ENCODE measurements at places on chromosomes 12 and 14. TPM values are rescaled to one million over a fixed set of nuclear protein-coding genes. Genes with fewer than 3 reads are reported as not detected.
A peak's percentile ranks its signal among the peaks of the same experiment; 100 is the strongest.

DNA sequence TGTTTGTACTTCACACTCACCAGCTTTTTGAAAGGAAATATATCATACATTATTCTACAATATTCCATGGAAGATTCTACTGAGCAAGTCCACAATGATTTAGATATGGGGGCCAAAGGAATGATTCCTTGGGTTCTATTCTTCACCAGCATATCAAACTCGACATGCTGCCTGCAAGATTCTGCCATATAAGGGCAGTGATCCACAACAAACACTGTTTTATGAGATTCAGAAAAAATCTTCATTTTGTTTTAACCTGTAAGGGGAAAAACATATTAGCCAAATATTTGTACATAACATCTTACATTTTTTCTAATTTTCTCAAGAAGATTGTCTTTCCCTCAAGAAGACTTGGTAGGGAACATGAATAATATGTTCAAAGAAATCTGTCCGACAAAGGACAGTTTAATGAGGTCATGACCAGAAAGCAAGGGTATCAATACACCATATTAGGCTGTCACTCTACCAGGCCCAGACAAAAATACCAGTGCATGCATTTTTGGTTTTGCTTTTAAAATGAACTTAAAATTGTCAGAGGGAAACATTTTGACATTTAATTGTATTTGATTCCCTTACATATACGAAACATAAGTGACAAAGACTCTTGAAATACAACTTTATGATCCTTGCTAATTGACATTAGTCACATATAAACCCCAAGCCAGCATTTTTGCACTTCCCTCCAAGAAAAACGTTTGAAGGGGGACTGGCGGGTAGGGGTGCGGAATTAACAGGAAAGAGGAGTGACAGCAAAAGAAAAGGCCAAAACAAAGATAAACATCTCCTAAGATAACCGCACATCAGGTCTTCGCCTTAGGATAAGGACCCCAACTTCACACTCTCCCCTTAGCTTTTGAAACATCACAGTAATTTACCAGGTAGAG lies 980 bp downstream of the INTS13 start:
- DNase-seq = no peak

DNA sequence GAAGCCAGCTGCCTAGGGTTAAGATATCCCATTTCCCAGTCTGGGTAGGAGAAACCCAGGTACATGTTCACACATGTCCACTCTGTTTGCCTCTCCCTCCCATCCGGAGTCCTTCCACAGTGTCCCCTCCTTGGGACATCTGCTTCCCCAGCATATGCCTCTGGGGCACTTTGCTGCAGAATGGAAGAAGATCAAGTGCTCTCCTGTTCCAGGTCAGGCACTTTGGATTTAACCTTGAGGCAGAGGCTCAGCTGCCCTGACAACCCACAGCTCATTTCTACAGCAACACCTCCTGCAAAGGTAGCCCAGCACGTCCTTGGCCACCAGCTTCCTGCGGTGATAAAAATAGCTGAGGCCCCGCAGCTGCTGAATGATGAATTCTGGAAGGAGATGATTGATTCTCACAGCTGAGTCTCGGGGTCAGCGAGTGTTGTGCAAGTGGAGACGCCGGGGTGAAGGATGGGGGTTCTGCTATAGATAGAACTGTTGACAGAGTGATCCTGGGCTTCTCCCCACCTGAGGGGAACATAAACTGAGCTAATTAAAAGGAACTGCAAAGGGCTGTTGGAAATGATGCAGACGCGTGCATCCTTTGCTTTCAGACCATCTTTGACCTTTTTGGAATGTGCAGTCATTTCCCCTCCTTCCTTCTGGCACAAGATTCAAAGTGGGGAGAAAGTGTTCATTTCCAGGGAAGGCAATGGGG lies 145.0 kb downstream of the SLC38A6 start:
- no peak for DNase-seq

Gene TGM1
- total RNA-seq = 7.5 TPM

- no peak for DNase-seq
These were observed 108.3 kb upstream of the FUT8 start for GRCh38 chr14:65304239-65304638.

- DNase-seq = no peak
These were observed 21.1 kb downstream of the RASSF8 start for GRCh38 chr12:25979563-25979962.

Gene E2F7
- 9.8 TPM for total RNA-seq

- no peak for DNase-seq
These were observed 45.2 kb upstream of the MYL2 start for GRCh38 chr12:110965574-110965973.

Gene TAS2R9
- not detected for total RNA-seq

DNA sequence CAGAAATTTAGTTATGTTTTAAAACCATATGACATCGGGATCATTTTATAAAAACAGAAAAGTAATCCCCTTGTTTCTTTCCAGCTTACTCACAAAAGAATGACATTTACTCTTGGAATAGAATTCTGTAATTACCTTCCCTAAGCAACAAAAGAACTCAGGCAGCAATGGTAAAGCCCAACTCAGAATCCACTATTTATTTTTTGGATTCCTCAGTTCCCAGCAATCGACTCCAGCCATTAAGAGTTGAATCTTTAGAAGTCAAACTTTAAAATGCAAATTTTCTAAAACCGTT lies 65.9 kb downstream of the FOXN3 start:
- no peak for DNase-seq

Gene OR6C2
- not detected for total RNA-seq

DNA sequence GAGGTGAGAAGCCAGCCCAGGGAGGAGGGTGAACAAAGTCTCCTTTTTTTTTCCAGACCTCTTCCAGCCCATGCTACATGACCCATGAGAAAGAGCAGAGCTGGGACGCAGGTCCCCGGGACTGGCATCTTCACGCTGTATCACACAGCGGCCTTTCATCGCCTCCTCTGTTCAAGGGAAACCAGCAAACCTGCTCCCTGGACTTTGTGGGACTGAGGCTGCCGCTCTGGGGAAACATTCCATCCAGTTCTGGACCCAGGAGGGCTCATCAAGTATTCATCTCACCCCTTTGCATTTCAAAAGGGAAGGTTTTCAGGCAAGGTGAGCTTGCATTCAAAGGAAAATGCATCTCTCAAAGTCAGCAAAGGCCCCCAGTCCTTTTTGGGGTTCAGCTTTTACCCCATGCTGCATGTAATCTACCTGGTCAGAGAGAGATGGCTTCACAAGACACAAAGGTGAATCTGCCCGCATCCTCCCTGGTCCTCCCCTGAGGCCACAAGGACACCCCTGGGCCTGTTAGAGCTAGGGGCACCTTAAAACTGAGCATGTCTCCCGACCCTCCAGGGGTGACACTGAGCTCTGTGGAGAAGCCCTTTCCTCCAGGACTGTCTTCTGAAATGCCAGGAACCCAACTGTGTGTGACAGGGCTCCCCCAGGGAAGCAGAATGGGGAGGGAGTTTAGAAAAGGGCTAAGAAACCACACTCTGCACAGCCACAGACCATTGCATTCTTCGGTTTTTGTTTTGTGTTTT lies 21.2 kb upstream of the MEG3 start:
- DNase-seq = no peak

Gene CLEC14A
- 0.31 TPM for total RNA-seq

Gene OTUB2
- 0.55 TPM for total RNA-seq

- DNase-seq = peak; percentile 31
These were observed 35.4 kb upstream of the NTF3 start for GRCh38 chr12:5396541-5396940.

- DNase-seq = peak; percentile 9
These were observed 41.1 kb downstream of the RPS29 start for GRCh38 chr14:49545071-49545470.

- no peak for DNase-seq
These were observed 23.8 kb upstream of the PCNX4 start for GRCh38 chr14:60067882-60068281.

Gene SRGAP1
- 18.0 TPM for total RNA-seq

- no peak for DNase-seq
These were observed 255.2 kb downstream of the NRXN3 start for GRCh38 chr14:78425330-78425729.

Gene CBLN3
- total RNA-seq = 8.3 TPM

- DNase-seq = no peak
These were observed 115.7 kb downstream of the DIO2 start for GRCh38 chr14:80095623-80096022.

GRCh38 chr14:22587247-22587646 lies 1.8 kb downstream of the DAD1 start:
- DNase-seq = no peak

Gene PPP4R4
- not detected for total RNA-seq

Gene KCNA5
- not detected for total RNA-seq

Gene ZDHHC22
- total RNA-seq = not detected

Gene GCN1
- total RNA-seq = 119 TPM

- DNase-seq = no peak
These were observed 709 bp downstream of the HAL start for GRCh38 chr12:95995238-95996031.

Gene KRT72
- total RNA-seq = not detected

Gene GPR84
- not detected for total RNA-seq

Gene KRT3
- 0.24 TPM for total RNA-seq

DNA sequence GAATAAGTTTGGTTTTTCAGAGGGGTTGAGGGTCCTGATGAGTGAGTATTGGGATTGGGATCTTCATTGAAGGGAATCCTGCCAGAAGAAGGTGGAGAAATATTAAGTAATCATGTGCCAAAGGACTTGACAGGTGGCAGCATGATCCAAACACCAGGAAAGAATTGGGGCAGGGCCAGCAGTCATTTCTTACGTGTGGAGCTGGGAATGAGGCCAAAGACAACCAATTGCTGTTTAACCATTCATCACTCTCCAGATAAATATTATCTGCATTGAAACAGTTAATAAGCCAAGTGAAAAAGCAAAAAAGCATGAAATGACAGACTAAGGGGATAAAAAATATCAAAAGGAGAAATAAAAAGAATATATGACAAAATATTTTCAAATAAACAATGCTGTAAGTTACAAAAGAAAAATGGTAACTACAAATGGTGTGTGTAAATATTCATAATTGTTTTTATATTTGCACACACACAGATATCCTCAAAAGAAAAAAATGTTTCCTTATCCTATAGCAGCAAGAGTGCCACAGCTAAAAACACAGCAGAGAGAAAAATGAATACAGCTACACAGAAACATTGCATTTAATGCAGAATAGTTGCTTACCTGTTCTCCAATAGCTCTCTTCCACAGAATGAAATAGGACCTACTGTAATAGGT lies 26.2 kb downstream of the C2CD5 start:
- DNase-seq = no peak

Gene OAS3
- total RNA-seq = 16.2 TPM

Gene GPRC5D
- total RNA-seq = not detected

DNA sequence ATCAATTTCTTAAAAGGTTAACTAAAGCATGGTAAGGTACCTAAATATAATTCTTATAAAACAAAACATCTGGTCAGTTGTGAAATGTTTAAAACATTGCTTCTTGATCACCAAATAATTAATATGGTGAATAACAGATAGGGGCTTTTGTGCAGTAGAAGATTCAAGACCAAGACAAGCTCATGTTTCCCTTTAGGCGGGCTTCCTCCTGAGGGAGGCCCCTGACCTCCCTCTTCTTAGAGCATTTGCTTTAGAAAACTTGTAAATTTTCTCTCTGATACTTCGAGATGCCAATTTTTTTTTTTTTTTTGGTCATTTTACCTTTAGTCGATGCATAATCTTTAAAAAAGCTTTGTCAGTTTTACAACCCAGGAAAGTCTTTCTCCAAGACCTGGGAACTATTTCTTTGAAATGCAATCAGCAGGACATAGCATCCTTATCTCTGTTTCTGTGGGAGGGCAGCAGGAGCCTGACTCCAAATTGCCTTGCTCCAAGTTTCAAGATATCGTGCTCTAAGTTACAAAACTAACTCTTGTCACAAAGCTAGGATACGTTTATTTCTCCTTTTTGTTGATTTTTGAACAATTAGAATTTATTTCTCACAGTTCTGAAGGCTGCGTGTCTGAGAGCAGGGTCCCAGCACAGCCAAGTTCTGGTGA lies 66.6 kb upstream of the BICD1 start:
- no peak for DNase-seq

DNA sequence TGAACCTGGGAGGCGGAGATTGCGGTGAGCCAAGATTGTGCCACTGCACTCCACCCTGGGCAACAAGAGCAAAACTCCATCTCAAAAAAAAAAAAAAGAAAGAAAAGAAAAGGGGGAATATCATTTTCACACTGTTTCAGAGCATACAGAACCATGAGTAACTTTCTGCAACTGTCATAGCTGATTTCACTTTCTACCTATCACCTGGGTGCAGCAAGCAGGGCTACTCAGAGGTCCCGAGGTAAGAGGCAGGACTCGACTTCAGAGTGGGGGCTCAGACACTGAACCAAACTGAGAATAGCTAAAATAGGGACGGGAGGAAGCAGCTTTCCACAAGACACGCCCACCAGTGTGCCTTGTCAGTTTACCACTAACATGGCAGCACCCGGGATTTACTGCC lies 29.8 kb downstream of the OR10P1 start:
- DNase-seq = no peak

Gene SERPINA5
- total RNA-seq = not detected

DNA sequence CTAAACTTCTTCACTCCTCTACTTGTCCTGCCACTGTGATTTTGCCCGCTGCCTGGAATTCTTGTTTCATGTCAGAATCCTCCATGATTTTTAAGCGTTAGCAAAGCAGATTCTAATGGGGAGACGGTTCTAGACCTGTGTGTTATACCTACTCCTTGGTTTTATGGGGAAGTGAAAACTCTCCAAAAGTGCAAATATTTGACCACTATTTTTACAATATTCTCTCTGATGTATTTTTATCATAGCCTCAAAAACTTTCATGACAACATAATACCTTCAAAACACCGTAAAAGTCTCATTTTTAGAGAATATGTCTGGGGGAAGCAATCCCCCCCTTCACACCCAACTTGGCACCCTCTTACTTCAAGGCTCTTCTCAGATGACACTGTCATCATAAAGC lies 12.9 kb upstream of the KRAS start:
- no peak for DNase-seq

DNA sequence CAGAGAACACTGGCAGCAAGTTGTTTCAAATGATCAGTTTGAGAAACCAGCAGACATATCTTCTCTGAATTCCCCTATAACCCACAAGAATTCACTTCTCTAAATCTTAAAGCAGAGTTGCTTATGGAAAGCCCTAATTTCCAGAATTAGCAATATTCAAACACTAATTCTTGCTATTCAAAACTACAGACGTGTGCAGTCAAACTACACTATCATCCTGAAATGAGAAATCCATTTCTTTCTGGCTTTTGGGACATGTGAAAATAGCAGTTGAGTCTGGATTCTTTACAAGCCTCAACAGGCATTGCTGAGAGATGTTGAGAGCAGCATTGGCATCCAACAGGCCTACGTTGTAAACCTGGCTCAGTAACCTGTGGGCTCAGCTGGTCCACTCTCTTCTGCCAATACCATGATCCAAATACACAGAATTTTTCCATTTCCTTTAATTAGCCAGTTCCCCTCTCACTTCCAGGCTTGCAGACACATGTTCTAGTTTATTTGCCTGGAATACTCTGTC lies 74.6 kb upstream of the TMTC1 start:
- no peak for DNase-seq

DNA sequence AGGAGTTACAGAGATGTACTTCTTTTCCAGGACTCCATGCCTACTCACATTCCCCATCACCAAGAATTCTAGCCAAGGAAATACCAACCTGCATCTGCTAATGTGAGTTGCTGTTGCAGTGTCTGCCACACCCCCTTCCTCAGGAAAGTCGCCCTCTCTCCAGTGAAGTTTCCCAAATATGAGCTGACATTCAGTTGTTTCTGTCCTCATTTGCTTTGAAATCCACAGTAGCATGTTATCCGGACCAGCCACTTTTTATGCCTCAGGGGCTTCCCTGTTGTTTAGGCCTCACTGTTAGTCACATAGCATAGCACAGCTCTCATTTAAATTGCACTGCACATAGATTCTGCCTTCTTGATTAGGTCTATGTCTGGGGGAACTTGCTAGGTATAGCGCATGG lies 212.4 kb downstream of the EGLN3 start:
- no peak for DNase-seq

Measured in PC-9 (cell line).